ENCODE measurements at places on chromosomes 2 and 18. TPM values are rescaled to one million over a fixed set of nuclear protein-coding genes. Genes with fewer than 3 reads are reported as not detected.

- peaks cover 4% of the 10 kb centered on the region for H3K27me3 ChIP-seq
- H3K4me1 ChIP-seq: peaks cover 16% of the 10 kb centered on the region
- no peak for DNase-seq
- H3K4me3 ChIP-seq: no peak overlapping the region
These were observed 43.2 kb downstream of the CYB5A start for GRCh38 chr18:74248595-74248994.

DNA sequence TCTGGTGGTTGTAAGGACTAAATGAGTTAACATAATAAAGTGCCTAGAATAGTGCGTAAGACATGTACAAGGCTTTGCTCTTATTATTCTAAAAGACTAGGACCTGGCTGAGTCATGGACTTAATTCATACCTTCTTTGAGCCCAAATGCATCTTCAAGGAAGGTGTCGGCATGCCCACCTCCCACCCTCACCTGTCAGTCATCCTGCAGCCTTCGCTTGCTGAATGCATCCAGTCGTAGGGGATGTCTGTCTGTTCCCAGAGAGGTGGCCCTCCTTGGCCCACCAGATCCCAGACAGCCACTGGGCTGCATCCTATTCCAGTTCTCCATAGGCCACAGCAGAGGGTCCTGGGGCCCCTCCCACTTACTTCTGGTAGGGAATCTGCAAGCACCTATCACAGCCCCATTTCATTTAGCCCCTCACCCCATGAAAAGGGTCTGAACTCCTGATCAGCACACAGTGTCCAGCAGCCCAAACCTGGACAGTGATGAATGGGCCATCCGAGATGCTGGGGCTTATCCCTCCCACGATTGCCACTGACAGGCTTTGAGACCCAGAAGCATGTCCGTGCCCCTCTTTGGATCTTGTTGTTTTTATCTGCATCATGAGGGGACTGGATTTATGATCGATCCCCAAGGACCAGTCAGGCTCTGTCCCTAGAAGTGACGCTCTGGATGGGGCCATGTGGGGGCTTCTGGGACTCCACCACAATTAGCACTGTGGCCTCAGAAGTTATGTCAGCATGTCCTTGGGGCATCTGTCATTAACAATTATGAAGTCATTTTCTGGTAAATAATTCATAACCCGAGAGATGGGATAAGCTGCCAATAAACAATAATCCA, 101.1 kb downstream of the KLHL29 start:
- H3K27me3 ChIP-seq: peaks cover 17% of the 10 kb centered on the region
- H3K4me3 ChIP-seq: no peak overlapping the region
- no peaks in the 10 kb centered on the region for H3K36me3 ChIP-seq
- peaks cover 43% of the 10 kb centered on the region for H3K4me1 ChIP-seq
- no peak for DNase-seq

DNA sequence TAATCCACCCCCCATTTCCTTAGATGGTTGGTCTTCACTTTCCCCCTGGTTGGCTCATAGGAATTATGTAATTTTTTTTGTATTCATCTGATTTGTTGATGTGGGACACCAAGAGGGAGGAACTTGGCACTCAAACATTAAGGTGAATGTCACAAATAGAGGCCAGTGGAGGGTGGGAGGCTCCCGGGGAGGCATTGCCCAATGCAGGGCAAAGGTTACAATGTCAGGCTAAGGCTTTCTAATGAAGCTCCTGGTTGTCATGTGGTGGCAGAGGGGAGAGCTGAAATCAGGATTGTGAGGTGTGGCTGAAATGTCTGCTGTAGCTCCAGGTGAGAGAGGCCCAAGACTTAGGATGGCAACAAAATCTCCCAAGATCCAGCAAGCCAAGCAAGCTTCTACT, 42.7 kb downstream of the MPHOSPH10 start:
- DNase-seq: no peak
- H3K4me3 ChIP-seq: no peak overlapping the region
- H3K27ac ChIP-seq: no peak overlapping the region
- no peaks in the 10 kb centered on the region for H3K27me3 ChIP-seq
- no peaks in the 10 kb centered on the region for H3K36me3 ChIP-seq

The CNDP1 gene
- not detected for total RNA-seq

The FBXO41 gene
- 13.3 TPM for total RNA-seq

DNA sequence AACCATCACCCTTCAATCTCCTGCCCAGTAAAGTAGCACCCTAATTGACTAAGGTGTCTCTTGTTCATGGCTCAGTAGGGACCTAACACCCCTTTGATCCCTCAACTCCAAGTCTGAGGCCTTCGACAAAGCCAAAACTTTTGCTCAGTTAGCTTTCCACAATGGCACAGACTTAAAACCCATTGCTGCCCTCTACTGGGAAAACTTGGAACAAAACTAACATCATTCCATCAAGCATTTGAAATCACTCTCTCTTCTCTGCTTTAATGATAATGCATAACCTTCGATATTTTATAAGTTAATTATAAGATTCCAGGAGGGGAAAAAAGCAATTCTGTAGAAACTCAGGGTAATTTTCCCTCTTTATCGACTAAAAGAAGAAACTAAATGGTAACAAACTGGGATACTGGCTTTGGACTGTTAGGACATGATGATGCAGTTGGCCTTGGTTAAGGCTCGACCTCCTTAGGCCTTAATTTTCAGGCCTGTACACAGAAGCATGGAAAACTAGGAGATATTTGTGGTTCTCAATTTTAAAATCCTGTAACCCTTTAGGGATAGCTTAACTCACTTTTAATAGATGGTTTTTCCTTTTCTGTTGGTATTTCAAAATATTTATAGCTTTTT, 127.8 kb downstream of the STK39 start:
- DNase-seq: no peak
- no peak overlapping the region for H3K4me3 ChIP-seq
- no peak overlapping the region for H3K27ac ChIP-seq

- no peak overlapping the region for H3K27ac ChIP-seq
- peaks cover 3% of the 10 kb centered on the region for H3K27me3 ChIP-seq
- DNase-seq: peak; percentile 63
- H3K36me3 ChIP-seq: no peaks in the 10 kb centered on the region
These were observed 49.3 kb downstream of the GREB1 start for GRCh38 chr2:11582862-11583752.

DNA sequence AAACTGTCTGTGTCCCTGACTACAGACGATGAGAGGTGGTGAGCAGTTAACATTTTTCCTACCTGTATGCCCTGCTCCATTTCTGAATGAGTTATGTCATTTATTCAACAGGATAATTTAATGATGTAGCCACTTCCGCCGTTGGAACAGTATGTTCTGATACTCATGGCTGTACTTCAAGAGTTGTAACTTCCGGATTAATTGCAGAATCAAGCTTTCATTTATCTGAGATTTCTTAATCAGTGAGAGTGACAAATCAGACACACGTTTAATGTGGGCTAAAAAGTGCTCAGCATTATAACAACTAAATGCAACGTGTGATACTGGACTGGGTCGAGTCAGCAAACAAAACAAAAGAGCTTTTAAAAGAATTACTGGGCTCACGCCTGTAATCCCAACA, 107.7 kb downstream of the KCTD1 start:
- no peaks in the 10 kb centered on the region for H3K4me1 ChIP-seq
- no peak overlapping the region for H3K27ac ChIP-seq
- H3K4me3 ChIP-seq: no peak overlapping the region
- no peaks in the 10 kb centered on the region for H3K36me3 ChIP-seq
- no peak for DNase-seq

The COPS8 gene
- 42.6 TPM for total RNA-seq

DNA sequence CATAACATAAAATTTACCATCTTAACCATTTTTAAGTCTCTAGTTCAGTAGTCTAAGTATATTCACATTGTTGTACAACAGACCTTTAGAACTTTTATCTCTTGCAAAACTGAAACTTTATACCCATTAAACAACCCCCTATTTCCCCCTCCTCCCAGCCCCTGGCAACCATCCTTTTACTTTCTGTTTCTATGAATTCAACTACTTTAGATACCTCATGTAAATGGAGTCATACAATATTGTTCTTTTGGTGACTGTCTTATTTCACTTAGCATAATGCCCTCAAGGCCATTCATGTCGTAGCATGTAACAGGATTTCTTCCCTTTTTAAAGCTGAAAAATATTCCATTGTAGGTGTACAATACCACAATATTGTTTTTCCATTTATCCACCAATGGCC, 129.8 kb downstream of the PDE11A start:
- no peaks in the 10 kb centered on the region for H3K36me3 ChIP-seq
- peaks cover 2% of the 10 kb centered on the region for H3K27me3 ChIP-seq
- no peaks in the 10 kb centered on the region for H3K4me1 ChIP-seq
- no peak overlapping the region for H3K4me3 ChIP-seq
- no peak for DNase-seq

DNA sequence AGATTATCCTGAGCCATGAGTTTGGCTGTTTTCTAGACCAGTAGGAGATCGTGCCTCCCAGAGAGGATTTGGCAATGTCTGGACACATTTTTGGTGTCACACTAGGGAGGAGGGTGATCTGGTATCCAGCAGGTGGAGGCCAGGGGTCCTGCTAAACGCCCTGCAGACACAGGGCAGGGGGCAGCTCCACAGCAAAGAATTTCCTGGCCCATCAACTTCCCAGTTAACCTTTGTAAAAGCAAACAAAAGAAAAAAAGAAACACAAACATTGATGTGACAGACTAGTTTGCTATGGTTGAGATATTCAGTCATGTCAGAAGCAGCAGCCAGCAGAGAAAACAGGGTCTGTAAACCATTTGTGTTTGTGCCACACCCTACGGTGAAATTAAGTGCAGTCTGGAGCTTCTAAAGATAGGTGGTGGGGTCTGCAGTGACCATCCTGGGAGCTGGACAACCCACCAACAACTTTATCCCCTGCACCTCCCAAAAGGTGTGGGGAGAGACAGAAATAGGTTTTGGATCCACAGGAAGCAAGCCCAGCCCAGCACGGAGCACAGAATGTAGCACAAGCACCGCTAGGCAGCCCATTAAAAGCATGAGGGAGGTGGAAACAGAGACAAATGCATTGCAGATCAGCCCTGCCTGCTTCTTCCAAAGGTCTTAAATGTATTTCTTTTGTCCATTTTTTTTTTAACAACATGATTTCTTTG, 232.5 kb downstream of the MYT1L start:
- no peak overlapping the region for H3K4me3 ChIP-seq
- DNase-seq: no peak
- no peaks in the 10 kb centered on the region for H3K4me1 ChIP-seq
- no peaks in the 10 kb centered on the region for H3K36me3 ChIP-seq

- DNase-seq: no peak
- no peaks in the 10 kb centered on the region for H3K4me1 ChIP-seq
- H3K27ac ChIP-seq: no peak overlapping the region
These were observed 37.7 kb upstream of the MAT2A start for GRCh38 chr2:85501248-85501647.

GRCh38 chr2:237944302-237944701, 22.5 kb upstream of the UBE2F start:
- peaks cover 71% of the 10 kb centered on the region for H3K4me1 ChIP-seq
- no peak overlapping the region for H3K4me3 ChIP-seq
- peak overlapping the region; percentile 97 for H3K27ac ChIP-seq
- peaks cover 2% of the 10 kb centered on the region for H3K27me3 ChIP-seq
- peaks cover 43% of the 10 kb centered on the region for H3K36me3 ChIP-seq

The TCF23 gene
- not detected for total RNA-seq

The RESP18 gene
- not detected for total RNA-seq

DNA sequence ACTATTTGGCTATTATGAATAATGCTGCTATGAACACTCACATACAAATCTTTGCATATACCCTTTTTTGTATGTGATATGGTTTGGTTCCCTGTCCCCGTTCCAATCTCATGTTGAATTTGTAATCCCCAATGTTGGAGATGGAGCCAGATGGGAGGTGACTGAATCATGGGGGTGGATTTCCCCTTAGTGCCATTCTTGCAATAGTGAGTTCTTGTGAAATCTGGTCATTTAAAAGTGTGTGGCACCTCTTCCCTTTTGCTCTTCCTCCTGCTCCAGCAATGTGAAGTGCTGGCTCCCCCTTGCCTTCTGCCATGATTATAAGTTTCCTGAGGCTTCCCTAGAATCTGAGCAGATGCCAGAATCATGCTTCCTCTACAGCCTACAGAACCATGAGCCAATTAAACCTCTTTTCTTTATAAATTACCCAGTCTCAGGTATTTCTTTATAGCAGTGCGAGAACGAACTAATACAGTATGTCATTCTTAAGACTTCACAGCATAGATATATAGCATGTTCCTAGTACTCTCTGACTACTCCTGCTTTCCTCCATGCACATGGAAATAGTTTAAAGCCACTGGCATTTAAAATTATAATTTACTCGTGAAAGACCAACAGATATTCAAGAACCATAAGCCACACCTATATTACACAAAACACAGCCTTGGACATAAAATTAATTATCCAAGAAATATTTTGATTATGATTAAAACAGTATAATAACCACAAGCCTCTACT, 75.2 kb downstream of the COBLL1 start:
- no peak overlapping the region for H3K4me3 ChIP-seq
- H3K36me3 ChIP-seq: no peaks in the 10 kb centered on the region
- H3K27me3 ChIP-seq: no peaks in the 10 kb centered on the region
- H3K4me1 ChIP-seq: no peaks in the 10 kb centered on the region
- no peak overlapping the region for H3K27ac ChIP-seq

The IL1R2 gene
- 0.81 TPM for total RNA-seq

- H3K27me3 ChIP-seq: no peaks in the 10 kb centered on the region
- no peak for DNase-seq
- no peak overlapping the region for H3K4me3 ChIP-seq
- peaks cover 12% of the 10 kb centered on the region for H3K4me1 ChIP-seq
- peaks cover 57% of the 10 kb centered on the region for H3K36me3 ChIP-seq
- no peak overlapping the region for H3K27ac ChIP-seq
These were observed 401.5 kb downstream of the ARHGAP15 start for GRCh38 chr2:143530758-143531157.

- no peaks in the 10 kb centered on the region for H3K4me1 ChIP-seq
- no peak for DNase-seq
- H3K27me3 ChIP-seq: peaks cover 9% of the 10 kb centered on the region
These were observed 58.6 kb upstream of the SLC25A52 start for GRCh38 chr18:31819106-31819924.

The ARHGEF33 gene
- 0.28 TPM for total RNA-seq

DNA sequence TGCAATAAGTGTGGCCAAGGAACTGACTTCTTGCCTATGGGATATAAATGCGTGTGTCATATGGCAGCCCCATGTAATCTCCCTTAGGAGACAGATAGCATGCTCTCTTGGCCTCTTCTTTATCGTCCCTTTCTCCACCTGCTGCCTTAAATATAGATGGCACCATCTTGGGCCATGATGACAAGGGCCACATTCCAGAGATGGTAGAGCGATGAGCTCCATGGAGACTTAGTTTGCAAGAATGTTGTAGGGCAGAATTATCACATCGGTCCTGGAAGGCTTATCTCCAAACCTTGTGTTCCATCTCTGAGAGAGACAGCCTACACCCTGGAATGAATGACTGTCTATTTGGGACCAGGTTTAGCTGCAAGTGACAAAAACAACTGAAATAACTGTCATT, 536.7 kb downstream of the TNS1 start:
- no peaks in the 10 kb centered on the region for H3K27me3 ChIP-seq
- no peaks in the 10 kb centered on the region for H3K4me1 ChIP-seq
- no peak overlapping the region for H3K4me3 ChIP-seq
- no peaks in the 10 kb centered on the region for H3K36me3 ChIP-seq
- no peak for DNase-seq

The MROH2A gene
- not detected for total RNA-seq

- H3K27ac ChIP-seq: no peak overlapping the region
- H3K36me3 ChIP-seq: peaks cover 50% of the 10 kb centered on the region
- H3K27me3 ChIP-seq: peaks cover 18% of the 10 kb centered on the region
- no peaks in the 10 kb centered on the region for H3K4me1 ChIP-seq
- DNase-seq: no peak
These were observed 106.4 kb downstream of the BCL2L11 start for GRCh38 chr2:111226876-111227700.

All from activated CD4-positive, alpha-beta memory T cell treated with anti-CD3 and anti-CD28 coated beads, Interleukin-2, amount 10 ng/mL, durations not matched to agents 7 days and 5 days (primary cell).